ENCODE measurements at places on chromosomes 16 and 17. TPM values are rescaled to one million over a fixed set of nuclear protein-coding genes. Genes with fewer than 3 reads are reported as not detected.

DNA sequence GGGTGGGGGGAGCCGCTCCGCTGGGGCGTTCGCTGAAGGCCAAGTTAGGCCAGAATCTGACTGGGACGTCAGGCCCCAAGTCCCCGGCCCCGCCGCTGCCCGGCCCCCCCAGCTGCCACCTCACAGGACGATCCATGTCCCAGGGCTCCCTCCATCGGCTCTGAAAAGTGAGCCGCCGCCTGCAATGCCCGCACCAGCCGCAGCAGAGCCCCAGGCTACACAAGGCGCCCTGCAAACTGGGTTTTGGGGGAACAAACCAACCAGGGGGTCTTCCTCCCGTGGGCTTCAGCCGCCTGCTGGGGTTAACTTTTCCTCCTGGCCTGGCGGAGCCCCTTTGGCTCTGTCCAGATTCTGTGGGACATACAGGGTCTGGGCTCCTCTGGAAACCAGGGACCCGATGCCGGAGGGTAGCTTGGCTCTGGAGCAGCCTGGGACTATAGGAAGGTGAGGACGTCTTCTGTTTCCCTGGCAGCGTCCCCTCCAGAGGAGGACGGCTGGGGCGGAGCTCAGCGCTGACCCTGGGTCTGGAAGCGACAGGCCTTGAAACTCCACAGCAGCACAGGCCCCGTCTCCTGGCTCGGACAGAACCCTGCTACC is 835 bp downstream of the NME4 start:
- peak; percentile 75 for DNase-seq

YBX2 gene
- not detected for total RNA-seq

GRCh38 chr16:71700831-71701230 is 23.7 kb downstream of the PHLPP2 start:
- no peak for DNase-seq

SYCE1L gene
- 0.32 TPM for total RNA-seq

DNA sequence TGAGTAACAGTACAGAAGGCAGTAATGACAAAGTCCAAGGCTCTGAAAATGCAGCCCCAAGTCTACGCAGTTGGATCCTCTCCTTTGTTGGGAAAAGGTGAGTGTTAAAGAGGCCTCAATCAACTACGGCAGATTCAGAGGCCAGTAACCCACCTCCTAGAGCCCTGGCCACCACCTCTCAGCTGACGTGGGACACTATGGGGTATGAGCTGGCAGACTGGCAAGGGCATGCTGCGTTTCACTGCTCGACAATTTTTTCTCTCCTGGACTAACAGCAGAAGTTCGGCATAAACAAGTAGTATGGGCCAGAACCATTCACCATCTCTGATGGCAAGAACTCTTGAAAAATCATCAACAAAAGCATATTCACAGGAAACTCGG is 17.2 kb downstream of the NCBP3 start:
- DNase-seq = no peak

EVPLL gene
- not detected for total RNA-seq

DNA sequence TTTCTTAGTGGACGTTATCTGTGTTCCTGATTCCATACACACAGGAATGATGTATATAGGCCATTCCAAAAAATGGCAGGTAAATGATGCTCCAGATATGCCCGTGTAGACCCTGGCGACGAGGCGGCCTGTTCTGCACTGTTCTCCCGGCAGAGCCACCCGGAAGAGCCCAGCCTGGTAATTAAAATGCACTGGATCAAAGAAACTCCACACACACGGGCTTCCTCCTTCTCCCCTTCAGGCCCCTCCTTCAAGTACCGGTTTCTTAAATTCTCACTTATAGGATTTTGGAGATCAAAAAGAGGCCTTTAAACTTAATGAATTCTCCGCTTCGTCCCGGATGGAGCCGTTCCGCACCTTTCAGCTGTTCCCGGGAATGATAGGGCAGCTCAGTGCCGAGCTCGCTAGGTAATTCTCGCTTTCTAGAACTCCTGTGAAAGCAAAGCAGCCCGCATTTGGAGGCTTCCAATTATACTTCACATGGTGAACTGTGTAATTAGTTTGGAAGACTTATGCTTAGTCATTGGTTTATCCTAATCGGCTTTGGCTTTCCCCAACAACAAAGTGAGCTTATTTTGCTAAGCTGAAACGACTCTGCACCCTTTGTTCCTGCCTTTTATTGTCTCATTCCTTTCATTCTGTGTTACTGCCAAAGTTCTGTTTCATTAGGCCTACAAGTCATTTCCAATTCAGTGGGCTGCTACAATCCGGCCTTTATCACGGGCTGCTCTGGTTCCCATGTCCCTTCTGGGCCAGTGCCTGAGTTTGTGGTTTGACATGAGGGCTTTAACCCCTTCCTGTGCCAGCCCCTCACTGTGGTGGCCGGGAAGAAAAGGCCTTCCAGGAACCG is 150.0 kb downstream of the MSI2 start:
- peak; percentile 85 for DNase-seq

MYCBPAP gene
- total RNA-seq = not detected

DNA sequence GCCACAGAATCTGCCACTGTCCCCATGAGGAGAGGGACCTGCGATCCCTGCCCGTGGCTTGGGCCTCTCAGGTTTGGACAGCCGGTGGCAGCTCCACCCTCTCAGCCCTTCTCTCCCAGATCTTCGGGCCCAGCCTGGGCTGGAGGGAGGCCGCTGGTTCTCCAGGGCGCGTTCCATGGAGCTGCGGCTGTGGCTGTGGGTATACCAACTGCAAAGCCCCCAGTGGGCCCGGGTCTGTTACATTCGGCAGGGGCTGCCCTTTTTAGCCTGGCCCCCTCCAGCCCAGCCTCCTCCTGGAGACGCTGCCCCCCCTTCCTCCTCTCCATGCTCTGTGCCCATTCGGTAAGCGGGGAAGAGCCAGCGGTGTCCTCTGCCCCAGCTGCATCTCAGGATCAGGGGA is 64.7 kb upstream of the ZNF469 start:
- no peak for DNase-seq

All from SJSA1 (cell line).